ENCODE measurements at places on chromosomes 11 and 22.

GRCh38 chr11:78961247-78961646 is 386.6 kb upstream of the NARS2 start:
- DNase-seq = no peak

GRCh38 chr22:43827926-43828724 is 16.0 kb upstream of the EFCAB6 start:
- DNase-seq = no peak

GRCh38 chr11:74255741-74256375 is 55.6 kb downstream of the P4HA3 start:
- no peak for DNase-seq

GRCh38 chr22:36884349-36885158 is 23.7 kb downstream of the NCF4 start:
- DNase-seq = no peak

- no peak for DNase-seq
Observed at GRCh38 chr11:118635642-118636041, 28.2 kb downstream of the PHLDB1 start.

DNA sequence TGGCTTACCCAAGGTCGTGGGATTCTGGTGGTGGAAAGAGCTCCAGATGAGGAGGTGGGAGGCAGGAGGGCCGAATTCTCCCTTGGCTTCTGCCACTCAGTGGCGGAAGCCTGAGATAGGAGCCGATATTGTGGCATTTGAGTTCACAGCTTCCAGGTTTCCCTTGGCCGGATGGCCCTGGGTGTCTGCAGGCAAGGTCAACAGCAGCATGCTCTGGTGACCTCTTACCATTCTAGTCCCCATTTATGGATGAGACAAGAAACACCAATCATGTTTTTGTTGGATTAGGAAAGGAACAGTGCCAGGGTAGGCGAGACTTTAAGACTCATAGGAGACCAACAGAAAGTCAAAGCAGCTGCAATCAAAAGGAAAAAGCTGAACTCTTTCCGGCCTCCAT is 89.7 kb downstream of the GRAMD1B start:
- DNase-seq = no peak

DNA sequence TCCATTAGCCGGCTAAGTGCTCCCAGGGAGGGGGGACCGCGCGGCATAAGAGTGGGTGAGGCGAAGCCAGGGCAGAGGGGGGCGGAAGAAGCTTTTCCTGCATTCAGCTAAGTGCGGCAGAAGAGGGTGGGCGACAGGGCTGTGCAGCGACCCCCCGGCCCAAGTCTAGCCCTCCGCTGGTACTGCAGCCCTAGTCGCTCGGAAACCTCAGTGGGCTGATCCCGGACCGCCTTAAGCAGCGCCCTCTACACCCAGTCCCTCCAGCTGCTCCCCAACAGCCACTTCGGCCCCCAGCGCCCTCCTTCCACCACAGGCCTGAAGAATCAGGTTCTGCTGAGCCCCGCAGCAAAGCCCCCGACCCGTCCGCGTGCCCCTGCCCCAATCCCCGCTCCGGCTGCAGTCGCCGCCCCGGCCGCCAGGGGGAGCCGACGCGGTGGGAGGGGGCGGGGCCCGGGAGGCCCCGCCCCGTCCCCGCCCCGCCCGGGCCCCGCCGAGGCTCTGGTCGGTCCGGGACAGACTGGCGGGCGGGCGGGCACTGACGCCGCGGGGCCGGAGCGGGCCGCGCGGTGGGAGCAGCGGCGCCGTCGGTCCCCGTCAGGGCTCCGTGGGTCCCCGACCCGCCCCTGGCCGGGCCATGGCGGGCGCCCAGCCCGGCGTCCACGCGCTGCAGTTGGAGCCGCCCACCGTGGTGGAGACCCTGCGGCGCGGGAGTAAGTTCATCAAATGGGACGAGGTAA is at the start of gene PLCB3:
TSS of gene PLCB3 (plus strand) at position 515 of the 737 bp plus-strand sequence. CDS start at position 635, 120 bp downstream.
- no peak for DNase-seq

DNA sequence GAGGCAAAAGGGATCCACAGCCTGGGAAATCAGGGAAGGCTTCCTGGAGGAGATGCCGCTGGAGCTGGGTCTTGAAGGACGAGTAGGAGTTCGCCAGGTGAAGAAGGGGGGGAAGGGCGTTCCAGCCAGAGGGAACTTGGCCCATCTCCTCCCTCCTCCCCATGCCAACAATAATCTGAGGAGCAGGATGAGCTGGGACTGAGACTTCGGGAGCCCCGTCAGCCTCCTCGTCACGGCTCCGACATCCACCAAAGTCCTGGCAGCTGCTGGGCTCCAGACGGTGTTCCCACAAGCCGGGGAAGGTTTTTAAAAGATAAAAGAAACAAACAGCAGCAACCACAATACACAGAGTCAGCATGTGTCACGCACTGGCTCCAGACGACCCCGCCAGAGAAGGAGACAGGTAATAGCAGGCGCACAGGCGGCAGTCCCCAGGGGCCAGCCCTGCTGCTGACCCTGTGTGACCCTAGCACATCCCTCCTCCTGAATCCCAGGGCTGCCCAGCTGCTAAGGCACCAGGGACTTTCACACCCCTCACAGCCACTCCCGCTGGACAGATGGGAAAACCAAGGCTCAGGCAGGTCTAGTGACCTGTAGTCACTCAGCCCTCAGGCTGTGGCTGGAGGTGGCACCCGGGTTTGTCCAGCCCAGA is 37.3 kb downstream of the NUP50 start:
- DNase-seq = no peak

DNA sequence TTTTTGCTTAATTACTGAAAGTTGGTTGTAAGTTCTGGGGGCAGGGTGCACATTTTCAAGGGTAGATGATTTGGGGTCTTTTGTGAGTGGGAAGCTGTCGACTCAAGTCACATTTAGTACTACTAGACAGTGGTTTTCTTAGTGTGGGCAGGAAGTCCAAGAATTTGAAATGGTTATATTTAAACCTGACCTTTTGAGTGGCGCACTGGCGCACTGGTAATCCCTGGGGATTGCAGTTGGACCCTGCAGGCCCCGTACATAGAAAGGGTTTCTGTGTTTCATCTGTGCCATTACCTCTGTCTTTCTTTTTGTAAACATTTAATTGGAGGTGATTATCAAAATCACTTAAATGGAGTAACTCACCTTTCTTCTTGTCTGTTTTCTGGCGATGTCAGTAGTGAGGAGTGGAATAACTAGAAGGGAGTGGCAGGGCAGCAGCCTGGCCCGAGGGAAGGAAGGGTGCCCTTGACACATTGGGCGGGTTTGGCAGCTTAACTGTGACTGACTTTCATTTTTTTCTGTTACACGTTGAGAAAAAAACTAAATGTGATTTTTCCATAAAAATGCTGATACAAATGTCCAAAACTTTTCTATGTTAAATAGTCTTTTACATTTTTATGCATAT is 101.8 kb upstream of the GAL start:
- DNase-seq = no peak

GRCh38 chr22:42945027-42945426 is 69.9 kb downstream of the PACSIN2 start:
- DNase-seq = no peak

GRCh38 chr11:46800177-46800576 is 45.9 kb downstream of the CKAP5 start:
- no peak for DNase-seq

DNA sequence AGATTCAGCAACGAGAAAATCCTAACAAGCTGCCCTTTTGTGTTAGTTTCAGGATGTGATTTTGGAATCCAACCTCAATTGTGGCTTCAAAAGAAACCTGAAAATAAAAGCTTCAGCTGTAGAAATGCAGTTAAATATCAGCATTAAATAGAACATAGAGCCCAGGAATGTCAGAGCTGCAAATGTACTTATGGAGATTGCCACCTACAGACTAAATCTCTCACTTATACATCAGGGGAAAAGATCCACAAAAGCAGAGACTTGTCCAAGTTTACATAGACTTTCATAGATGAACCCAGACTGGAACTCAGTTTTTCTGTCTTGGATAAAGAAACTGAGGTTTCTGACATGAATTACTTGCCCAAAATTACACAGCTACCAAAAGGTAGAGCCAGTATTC is 446.6 kb downstream of the DLG2 start:
- DNase-seq = no peak

DNA sequence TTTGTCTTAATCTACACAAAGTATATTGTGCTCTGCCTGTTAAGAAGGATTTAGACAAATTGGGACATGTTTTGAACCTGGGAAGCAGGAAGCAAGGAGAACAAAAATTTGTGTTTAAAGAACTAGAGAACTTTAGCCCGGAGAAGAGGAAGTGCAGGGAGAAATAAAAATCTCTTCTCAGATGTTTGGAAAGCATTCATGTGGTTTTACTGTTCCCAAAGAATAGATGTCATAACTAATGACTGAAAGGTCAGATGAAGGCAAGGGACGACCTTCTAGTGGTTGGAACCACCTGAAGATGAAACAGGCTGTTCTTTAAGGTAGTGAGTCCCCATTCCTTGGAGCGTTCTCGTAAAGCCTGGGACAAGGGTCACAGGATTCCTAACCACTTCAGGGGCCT is 38.3 kb downstream of the IRAG1 start:
- DNase-seq = no peak

- no peak for DNase-seq
Observed at GRCh38 chr11:94866231-94866822, 98.2 kb downstream of the AMOTL1 start.

DNA sequence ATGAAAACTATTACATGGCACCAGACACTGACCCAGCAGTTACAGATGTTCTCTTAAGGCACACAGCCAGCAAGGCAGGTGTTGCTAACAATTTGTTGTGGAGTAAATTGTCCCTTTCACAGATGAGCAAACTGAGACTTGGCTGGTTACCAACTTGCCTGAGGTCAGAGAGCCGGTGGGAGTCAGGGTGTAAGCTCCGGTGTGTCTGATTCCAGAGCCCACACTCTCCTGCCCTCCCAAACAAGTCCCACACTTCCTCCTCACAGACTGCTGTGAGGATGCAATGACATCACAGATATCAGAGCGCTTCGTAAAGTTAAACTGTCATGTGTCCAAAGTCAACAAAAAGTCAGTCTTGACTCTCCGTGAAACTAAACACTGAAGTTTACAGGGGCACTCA is 12.5 kb downstream of the GDPD5 start:
- DNase-seq = no peak

- DNase-seq = no peak
Observed at GRCh38 chr11:20388096-20389055, 860 bp downstream of the PRMT3 start.

- DNase-seq = no peak
Observed at GRCh38 chr22:48171271-48171691, 1408.8 kb downstream of the TBC1D22A start.

DNA sequence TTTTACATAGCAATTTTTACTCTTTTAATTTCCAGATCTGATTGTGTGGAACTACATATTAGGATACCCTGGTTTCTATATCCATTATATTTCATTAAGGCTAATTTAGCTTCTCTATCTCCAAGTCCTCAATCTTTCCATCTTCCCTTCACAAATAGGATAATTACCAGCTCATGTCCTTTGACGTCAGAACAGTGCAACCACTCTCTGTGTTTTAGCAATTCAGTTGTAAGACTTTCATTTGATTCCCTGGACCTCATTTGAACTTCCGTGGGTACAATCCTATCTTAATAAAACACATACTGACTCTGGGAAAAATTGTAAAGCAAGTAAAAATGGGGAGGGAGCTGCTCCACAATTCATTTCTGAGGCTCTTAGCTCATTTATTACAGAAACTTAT is 52.8 kb downstream of the FAM76B start:
- no peak for DNase-seq

GRCh38 chr11:86627776-86628455 is 44.5 kb downstream of the ME3 start:
- no peak for DNase-seq

GRCh38 chr22:22691055-22691454 is 46.6 kb downstream of the GGTLC2 start:
- DNase-seq = no peak

DNA sequence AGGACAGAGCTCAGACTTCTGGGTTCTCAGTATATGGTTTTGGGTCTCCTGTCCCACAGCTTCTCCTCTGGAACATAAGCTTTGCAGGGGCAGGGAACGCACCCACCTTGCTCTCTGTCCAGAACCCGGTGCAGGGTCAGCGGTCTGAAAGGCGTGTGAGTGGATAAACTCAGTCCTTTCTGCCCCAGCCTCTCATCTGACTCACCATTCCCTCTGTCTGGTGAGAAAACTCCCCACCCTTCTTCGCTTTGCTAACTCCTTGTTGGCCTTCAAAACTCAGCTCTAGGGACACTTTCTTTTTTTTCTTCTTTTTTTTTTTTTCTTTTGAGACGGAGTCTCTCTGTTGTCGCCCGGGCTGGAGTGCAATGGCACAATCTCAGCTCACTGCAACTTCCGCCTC is 68.9 kb upstream of the NUP50 start:
- DNase-seq = no peak

DNA sequence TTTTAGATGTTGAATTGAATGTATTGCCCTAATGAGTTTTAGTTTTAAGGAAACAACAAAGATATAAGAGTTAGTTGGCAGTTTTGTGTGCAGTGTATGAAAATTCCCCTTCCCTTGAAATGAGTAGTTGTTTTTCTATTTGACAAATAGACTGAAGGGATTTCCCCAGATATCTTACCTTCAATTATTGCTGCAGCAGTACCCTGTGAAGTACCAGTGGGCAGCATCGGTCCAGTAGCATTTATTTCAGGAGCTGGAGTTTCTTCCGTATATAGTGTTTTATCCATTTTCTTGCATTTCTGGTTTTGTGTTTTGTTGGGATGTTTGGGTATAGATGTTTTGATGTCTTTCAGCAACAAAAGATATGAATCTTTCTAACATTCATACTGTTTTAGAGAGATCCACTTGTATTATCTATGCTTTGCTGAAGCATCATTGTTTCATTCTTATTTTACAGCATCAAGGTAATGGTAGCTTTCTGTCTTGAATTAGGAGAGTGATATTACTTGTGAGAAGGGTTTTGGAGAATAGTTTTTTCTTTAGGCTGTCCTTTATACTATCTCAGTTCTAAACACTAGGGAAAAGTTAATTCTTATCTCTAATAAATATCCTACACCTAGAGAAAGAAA is 7.4 kb downstream of the KMT2A start:
- no peak for DNase-seq

GRCh38 chr11:4006946-4007680 is 87.5 kb upstream of the RRM1 start:
- no peak for DNase-seq

GRCh38 chr11:87076260-87076783 is 38.6 kb downstream of the TMEM135 start:
- DNase-seq = no peak

- DNase-seq = no peak
Observed at GRCh38 chr11:70210051-70210501, 7.0 kb downstream of the FADD start.

DNA sequence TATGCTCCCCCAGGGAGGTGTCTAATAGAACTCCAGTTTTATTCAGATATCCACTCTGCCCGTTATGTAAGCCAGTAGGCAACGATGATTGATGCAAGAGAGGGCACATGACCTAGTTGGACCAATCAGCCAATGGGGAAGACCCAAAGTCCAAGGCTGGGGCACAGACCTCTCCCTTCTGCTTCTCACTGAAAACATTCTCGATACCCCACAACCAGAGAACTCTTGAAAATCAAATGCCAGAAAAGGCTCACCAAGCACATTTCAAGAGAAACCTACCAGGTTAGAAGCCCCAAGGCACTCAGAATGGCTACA is 7.4 kb downstream of the HIRA start:
- no peak for DNase-seq

- no peak for DNase-seq
Observed at GRCh38 chr11:72932132-72932570, 117.9 kb downstream of the ATG16L2 start.

- no peak for DNase-seq
Observed at GRCh38 chr11:135027461-135027860, 615.4 kb upstream of the B3GAT1 start.

GRCh38 chr11:95307286-95307685 is 76.3 kb upstream of the SESN3 start:
- DNase-seq = no peak
